GM23338 (cell line): ENCODE measurements at places on chromosomes 2 and 18. TPM values are rescaled to one million over a fixed set of nuclear protein-coding genes. Genes with fewer than 3 reads are reported as not detected.

DNA sequence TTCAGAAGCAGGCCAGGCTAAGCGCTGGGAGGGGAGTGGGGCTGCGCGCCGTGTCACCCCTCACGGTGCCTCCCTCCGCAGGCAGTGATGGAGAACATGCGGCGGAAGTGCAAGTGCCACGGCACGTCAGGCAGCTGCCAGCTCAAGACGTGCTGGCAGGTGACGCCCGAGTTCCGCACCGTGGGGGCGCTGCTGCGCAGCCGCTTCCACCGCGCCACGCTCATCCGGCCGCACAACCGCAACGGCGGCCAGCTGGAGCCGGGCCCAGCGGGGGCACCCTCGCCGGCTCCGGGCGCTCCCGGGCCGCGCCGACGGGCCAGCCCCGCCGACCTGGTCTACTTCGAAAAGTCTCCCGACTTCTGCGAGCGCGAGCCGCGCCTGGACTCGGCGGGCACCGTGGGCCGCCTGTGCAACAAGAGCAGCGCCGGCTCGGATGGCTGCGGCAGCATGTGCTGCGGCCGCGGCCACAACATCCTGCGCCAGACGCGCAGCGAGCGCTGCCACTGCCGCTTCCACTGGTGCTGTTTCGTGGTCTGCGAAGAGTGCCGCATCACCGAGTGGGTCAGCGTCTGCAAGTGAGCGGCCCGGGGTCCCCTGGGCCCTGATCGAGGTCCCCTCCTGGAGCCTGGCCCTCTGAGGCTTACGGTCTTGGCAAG lies 12.2 kb downstream of the WNT10A start:
- H3K4me3 ChIP-seq, result peak overlapping the region; percentile 52
- H3K27me3 ChIP-seq, result peaks cover 100% of the 10 kb centered on the region
- H3K36me3 ChIP-seq, result no peaks in the 10 kb centered on the region
- peaks cover 27% of the 10 kb centered on the region for H3K4me1 ChIP-seq

KANSL1L gene
- 21.1 and 21.2 TPM in 2 replicates for total RNA-seq

GRCh38 chr18:13577091-13577697 lies 149.2 kb downstream of the FAM210A start:
- H3K27me3 ChIP-seq, result no peaks in the 10 kb centered on the region
- no peaks in the 10 kb centered on the region for H3K4me1 ChIP-seq
- no peak for DNase-seq
- no peak overlapping the region for H3K4me3 ChIP-seq
- no peaks in the 10 kb centered on the region for H3K36me3 ChIP-seq

- peak overlapping the region; percentile 32; the same call in 1 of the 2 replicates for H3K27ac ChIP-seq
- H3K4me1 ChIP-seq, result no peaks in the 10 kb centered on the region; the same call in 1 of the 2 replicates
- H3K36me3 ChIP-seq, result no peaks in the 10 kb centered on the region
- no peaks in the 10 kb centered on the region for H3K27me3 ChIP-seq
- DNase-seq, result no peak
Observed at GRCh38 chr2:239194731-239195317, 206.0 kb downstream of the HDAC4 start.

DNA sequence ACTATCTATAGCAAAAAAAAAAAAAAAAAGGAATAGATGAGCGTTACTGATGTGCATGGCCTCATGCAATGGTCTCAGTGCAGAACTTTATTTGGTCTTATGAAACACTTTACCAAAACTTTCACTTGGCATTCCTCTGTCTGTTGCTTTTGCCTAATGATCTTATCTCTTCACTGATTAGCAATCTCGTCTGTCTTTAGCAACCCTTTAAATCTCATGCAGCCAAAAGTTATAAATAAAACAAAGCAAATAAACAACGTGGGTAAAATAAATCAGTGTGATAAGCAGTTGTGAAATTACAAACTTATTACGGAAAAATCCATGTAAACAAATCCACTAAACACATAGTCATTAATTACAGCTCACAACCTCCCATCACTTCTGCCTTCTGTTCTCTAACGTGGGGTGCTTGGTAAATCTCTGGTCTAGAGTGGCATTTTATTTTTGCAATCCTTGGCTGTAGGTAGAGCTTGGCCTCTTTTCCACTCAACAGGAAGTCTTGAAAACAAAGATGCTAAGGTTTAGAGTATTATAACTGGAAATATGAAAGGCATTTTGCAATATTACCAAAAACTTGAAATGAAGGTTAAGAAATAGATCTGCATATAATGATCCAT lies 288.0 kb downstream of the AFF3 start:
- no peak overlapping the region for H3K27ac ChIP-seq
- no peak overlapping the region for H3K4me3 ChIP-seq
- no peaks in the 10 kb centered on the region for H3K36me3 ChIP-seq

GRCh38 chr2:64402876-64403275 lies 51.1 kb upstream of the LGALSL start:
- H3K36me3 ChIP-seq, result no peaks in the 10 kb centered on the region
- no peak for DNase-seq
- H3K27ac ChIP-seq, result no peak overlapping the region
- H3K27me3 ChIP-seq, result no peaks in the 10 kb centered on the region

- no peak overlapping the region for H3K27ac ChIP-seq
- peaks cover 2% of the 10 kb centered on the region; the same call in 1 of the 2 replicates for H3K4me1 ChIP-seq
- H3K36me3 ChIP-seq, result no peaks in the 10 kb centered on the region
- DNase-seq, result peak; percentile 74
Observed at GRCh38 chr2:15058015-15058720, 425.7 kb downstream of the LRATD1 start.

GRCh38 chr18:41853280-41853679 lies 101.8 kb upstream of the PIK3C3 start:
- no peaks in the 10 kb centered on the region for H3K27me3 ChIP-seq
- H3K4me1 ChIP-seq, result peaks cover 30% of the 10 kb centered on the region
- DNase-seq, result peak; percentile 19
- no peak overlapping the region for H3K27ac ChIP-seq
- no peak overlapping the region for H3K4me3 ChIP-seq

- H3K36me3 ChIP-seq, result no peaks in the 10 kb centered on the region; the same call in 1 of the 2 replicates
- peaks cover 55% of the 10 kb centered on the region for H3K27me3 ChIP-seq
- H3K27ac ChIP-seq, result no peak overlapping the region
- DNase-seq, result peak; percentile 48
Observed at GRCh38 chr18:13217971-13218367, 591 bp upstream of the LDLRAD4 start.

- no peak overlapping the region for H3K27ac ChIP-seq
- H3K4me1 ChIP-seq, result peaks cover 5% of the 10 kb centered on the region; the same call in 1 of the 2 replicates
- peaks cover 42% of the 10 kb centered on the region for H3K36me3 ChIP-seq
Observed at GRCh38 chr2:127707890-127708648, 6.8 kb downstream of the SFT2D3 start.

- H3K4me3 ChIP-seq, result no peak overlapping the region
- peaks cover 19% of the 10 kb centered on the region for H3K4me1 ChIP-seq
- H3K27me3 ChIP-seq, result no peaks in the 10 kb centered on the region
- no peak overlapping the region for H3K27ac ChIP-seq
- no peaks in the 10 kb centered on the region for H3K36me3 ChIP-seq
- no peak for DNase-seq
Observed at GRCh38 chr18:2970772-2971659, 41.9 kb downstream of the LPIN2 start.

GRCh38 chr18:13511961-13512577 lies 214.3 kb downstream of the FAM210A start:
- no peak overlapping the region for H3K27ac ChIP-seq
- no peak for DNase-seq
- no peaks in the 10 kb centered on the region for H3K36me3 ChIP-seq
- no peaks in the 10 kb centered on the region for H3K4me1 ChIP-seq
- H3K4me3 ChIP-seq, result no peak overlapping the region

PID1 gene
- total RNA-seq, result 2.4 and 4.0 TPM in 2 replicates

- no peaks in the 10 kb centered on the region for H3K4me1 ChIP-seq
- H3K36me3 ChIP-seq, result no peaks in the 10 kb centered on the region
- H3K27me3 ChIP-seq, result no peaks in the 10 kb centered on the region
- H3K4me3 ChIP-seq, result no peak overlapping the region
- DNase-seq, result no peak
- no peak overlapping the region for H3K27ac ChIP-seq
Observed at GRCh38 chr2:80222644-80223043, 81.9 kb downstream of the LRRTM1 start.

DNA sequence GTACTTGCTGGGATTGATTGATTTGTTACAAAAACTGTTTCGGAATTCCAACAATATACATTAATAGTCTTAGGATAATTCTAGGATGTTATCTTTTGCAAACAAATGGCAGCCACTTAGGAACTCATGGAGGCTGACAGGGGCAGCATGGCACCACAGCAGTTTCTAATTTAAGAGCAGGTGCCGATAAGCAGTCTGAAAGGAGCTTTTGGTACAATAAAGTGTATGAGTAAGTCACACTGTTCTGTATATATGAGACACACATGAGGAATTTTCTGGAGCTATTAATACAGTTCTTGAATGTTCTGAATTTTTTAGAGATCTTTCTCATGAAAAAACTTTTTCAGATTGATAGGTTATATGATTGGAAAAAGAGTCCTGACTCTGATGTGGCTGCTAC lies 52.2 kb downstream of the EIF5B start:
- peaks cover 33% of the 10 kb centered on the region for H3K36me3 ChIP-seq
- H3K27me3 ChIP-seq, result no peaks in the 10 kb centered on the region

GRCh38 chr18:35030277-35030989 lies 10.8 kb upstream of the MAPRE2 start:
- H3K27me3 ChIP-seq, result no peaks in the 10 kb centered on the region
- H3K36me3 ChIP-seq, result no peaks in the 10 kb centered on the region
- no peak overlapping the region; the same call in 1 of the 2 replicates for H3K27ac ChIP-seq

DNA sequence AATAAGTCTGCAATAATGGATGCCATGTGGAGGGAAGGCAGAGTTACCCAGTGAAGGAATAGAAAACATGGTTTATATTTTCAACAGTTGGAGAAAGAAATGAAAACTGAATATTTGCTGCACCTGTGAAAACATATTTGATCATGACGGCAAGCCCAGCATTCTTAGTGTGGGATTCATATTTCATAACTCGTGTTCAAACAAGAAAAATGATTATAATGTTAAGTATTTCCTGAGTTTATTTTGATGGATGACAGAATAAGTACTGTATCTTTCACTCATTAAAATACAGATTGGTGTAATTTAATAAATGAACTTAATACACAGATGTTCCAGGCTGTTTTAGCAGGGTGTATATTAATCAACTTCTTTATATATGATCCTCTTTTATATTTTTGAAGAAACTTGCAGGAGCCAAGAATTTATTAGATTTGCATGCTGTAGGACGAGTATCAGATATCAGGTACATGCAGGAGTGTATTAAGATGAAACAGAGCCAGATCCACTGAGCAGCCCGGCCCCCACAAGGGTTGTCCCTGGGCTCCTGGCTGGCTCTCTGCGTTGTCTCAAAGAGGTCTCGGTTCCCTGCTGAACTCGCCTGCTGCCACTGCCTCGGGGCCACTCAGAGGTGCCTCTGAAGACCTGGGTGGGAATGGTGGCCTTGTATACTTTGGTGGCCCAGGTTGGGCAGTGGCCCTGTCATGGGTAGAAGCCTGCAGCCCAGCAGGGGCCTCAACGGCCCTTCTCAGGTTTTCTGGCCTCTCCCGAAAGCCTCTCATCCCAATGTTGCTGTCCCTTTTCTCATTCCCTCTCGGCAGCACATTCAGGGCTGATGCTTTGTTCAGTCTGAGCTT lies 95.0 kb upstream of the LDAH start:
- no peaks in the 10 kb centered on the region for H3K27me3 ChIP-seq
- no peak for DNase-seq
- no peaks in the 10 kb centered on the region for H3K4me1 ChIP-seq
- H3K4me3 ChIP-seq, result no peak overlapping the region

GRCh38 chr2:45582522-45582921 lies 28.5 kb downstream of the SRBD1 start:
- no peaks in the 10 kb centered on the region; the same call in 1 of the 2 replicates for H3K36me3 ChIP-seq
- no peak overlapping the region for H3K4me3 ChIP-seq
- DNase-seq, result no peak
- peaks cover 10% of the 10 kb centered on the region for H3K4me1 ChIP-seq

DNA sequence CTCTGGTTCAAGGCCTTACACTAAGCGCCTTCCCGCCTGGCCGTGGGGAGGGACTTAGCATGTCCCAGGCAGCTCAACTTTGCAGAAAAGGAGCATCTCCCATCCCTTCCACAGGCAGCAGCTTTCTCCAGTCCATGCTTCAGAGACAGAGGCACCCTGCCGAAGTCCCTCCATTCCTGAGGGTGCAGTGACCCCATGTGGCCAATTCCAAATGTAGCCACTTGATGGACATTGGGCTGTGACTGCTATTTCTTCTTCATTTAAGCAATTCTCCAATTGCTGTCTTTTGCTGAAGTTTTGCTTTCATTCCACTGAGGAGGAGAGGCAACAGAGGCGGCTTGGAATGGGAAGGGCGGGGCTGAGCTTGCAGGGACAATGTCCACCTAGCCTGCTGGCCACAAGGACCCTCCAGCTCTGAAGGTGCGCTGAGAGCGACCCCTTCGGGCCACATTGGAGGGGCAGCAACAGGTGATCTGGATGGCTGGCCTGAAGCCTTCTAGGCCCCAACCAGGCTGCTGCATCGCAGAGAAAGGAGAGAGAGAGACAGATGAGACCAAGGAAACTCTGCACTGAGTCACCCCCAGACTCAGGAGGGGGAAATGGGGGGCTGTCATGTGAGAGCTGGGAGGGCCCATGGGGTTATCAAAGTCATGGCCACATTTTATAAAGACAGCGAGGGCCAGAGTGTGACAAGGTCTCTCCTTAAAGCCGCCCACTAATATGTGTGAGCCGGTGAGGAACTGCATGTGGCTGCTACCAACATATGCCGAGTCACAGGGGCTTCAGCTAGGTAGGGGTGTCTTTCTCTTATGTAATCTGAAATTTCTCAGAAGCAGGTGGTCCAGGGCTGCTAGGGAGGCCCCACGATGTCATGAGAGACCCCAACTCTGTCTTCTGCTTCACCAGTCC lies 61.3 kb downstream of the LONRF2 start:
- DNase-seq, result peak; percentile 86
- H3K36me3 ChIP-seq, result no peaks in the 10 kb centered on the region
- H3K4me3 ChIP-seq, result no peak overlapping the region
- peaks cover 6% of the 10 kb centered on the region; the same call in 1 of the 2 replicates for H3K4me1 ChIP-seq
- H3K27me3 ChIP-seq, result no peaks in the 10 kb centered on the region

- H3K27ac ChIP-seq, result no peak overlapping the region
- no peaks in the 10 kb centered on the region for H3K27me3 ChIP-seq
Observed at GRCh38 chr18:364256-364826, 96.5 kb upstream of the THOC1 start.

GRCh38 chr2:66457545-66457944 lies 22.6 kb downstream of the MEIS1 start:
- no peaks in the 10 kb centered on the region for H3K36me3 ChIP-seq
- no peak overlapping the region for H3K4me3 ChIP-seq
- no peak overlapping the region for H3K27ac ChIP-seq
- H3K4me1 ChIP-seq, result no peaks in the 10 kb centered on the region

CNDP1 gene
- 0.03 TPM in 1 of 2 replicates, not detected in the other for total RNA-seq

PLCL1 gene
- total RNA-seq, result 0.12 TPM in 1 of 2 replicates, not detected in the other

MAL gene
- 0.24 and 2.6 TPM in 2 replicates for total RNA-seq

DNA sequence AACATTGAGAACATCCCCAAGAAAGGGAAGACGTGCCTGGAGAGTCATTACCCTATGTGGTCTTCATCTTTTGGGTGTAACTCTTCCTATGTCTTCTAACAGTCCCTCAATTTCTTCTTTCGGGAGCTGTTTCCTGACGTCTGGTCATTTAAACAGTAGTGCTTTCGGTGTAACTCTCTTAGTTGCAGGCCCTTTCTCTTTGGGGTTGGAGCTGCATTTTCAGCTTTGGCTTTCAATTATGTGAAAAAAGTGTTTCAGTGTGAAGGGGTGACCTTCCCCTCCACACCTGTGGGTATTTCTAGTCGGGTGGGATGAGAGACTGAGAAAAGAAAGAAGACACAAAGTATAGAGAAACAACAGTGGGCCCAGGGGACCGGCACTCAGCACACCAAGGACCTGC lies 105.9 kb downstream of the CERS6 start:
- H3K27me3 ChIP-seq, result no peaks in the 10 kb centered on the region
- no peaks in the 10 kb centered on the region for H3K36me3 ChIP-seq
- H3K4me1 ChIP-seq, result peaks cover 4% of the 10 kb centered on the region; the same call in 1 of the 2 replicates
- no peak for DNase-seq

- H3K27ac ChIP-seq, result 0 out of 2 replicates have a peak overlapping the region, but pooled peaks have one; percentile 63
- H3K27me3 ChIP-seq, result no peaks in the 10 kb centered on the region
- H3K4me3 ChIP-seq, result no peak overlapping the region
- no peaks in the 10 kb centered on the region for H3K36me3 ChIP-seq
Observed at GRCh38 chr2:18253686-18254197, 306.7 kb downstream of the RDH14 start.
